D341Med (cell line): ENCODE measurements at places on chromosomes 12 and 14.
A peak's percentile ranks its signal among the peaks of the same experiment; 100 is the strongest.

DNA sequence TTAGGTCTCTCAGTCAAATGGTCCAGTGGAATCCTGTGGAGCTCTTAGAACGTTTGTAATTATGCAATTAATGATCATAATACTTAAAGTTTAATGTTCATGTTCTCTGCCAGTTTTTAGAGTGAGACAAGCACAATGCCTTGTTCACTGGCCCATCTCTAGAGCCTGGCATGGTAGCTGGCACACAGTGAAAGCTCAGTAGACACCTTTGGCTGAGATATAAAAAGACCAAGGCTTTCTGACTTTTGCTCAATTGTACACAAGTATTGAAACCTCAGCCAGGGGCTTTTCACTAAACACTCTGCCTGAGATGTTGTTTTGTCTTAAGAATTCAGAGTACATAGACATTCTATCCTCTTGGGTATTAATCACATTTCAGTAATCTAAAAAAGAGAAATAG lies 241.8 kb upstream of the ATP2B1 start:
- DNase-seq: no peak

GRCh38 chr12:77070800-77071449 lies 5.6 kb upstream of the E2F7 start:
- no peak for DNase-seq

DNA sequence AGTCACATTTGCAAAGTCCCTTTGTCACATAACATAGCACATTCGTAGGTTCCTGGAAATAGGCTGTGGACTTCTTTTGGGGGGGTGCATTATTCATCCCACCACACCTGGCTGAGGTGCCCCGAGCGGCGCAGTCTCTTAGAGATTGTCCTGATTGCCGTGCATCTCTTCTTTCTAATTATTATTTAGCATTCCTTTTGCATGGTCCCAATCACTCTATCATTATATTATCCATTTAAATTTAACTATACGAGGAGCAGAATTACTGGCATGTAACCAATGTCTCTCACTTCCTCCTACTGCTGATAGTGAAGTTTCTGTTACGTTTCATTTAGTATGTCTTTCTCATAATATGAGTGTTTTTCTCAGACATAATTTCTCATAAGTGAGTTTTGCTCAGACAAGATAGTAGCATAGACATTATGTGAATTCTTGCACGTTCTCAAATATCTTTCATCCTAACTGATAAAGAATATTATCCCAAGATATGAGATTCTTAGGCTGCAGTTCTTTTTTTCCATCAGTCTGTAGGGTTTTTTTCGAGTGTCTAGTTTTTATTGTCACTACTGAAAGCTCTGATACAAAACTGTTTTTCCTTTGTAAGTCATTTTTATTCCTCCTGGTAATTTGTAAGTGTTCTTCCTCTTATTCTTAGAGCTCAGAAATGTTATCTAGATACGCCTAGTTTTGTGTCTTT lies 444.3 kb downstream of the NELL2 start:
- DNase-seq: no peak

GRCh38 chr14:72404106-72404774 lies 472.0 kb downstream of the RGS6 start:
- DNase-seq: no peak

DNA sequence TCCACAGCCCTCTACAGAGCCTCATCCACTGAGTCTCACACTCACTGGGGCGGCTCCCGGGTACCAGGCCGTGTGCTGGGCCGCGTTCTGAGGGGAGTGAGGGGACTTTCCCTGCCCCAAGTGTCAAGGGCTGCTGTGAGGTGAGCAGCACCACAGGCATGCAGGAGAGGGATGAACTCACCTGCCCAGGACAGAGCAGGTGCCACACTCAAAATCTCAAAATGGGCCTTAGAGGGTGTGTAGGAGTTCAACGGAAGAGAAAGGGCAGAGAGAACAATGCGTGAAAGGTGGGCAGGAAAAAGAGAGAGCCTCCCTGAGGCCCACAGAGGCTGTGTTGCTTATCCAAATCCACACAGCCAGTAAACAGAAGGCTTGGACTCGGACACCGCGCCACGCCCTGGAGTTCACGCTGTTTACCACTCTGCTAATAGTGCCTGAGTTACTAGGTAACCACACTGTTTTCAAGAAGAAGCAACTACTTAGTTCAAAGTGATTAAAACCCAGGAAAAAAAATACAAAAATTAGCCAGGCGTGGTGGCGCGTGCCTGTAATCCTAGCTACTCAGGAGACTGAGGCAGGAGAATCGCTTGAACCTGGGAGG lies 32.7 kb downstream of the TSPAN11 start:
- DNase-seq: no peak

DNA sequence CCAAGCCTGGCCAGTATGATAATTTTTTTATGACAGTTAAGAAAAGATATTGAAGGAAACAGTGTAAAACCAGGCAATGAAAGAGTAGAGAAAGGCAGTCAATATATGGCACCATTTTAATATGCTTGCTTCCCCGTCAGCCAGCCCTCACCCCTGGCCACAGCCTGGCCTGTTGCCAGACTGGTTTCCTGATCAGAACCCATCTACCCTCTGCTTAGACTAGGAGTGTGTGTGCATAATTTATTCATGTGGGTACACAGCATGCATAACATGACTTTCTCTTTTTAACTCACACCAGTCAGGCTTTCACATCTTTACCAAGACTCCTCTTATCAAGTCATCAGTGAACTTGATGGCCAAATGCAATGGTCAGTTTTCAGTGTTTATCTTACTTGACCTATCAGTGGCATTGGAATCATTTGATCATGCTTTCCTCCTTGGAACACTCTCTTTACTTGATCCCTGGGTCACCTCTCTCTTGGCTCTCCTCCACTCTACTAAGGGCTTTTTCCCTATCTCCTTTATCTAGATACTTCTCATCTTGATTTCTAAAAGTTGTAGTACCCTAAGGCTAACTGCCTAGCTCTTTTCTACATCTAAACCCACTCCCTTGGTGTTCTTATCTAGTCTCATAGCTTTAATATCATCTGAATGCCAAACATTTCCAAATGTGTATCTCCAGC lies 10.0 kb upstream of the GPR19 start:
- DNase-seq: no peak

DNA sequence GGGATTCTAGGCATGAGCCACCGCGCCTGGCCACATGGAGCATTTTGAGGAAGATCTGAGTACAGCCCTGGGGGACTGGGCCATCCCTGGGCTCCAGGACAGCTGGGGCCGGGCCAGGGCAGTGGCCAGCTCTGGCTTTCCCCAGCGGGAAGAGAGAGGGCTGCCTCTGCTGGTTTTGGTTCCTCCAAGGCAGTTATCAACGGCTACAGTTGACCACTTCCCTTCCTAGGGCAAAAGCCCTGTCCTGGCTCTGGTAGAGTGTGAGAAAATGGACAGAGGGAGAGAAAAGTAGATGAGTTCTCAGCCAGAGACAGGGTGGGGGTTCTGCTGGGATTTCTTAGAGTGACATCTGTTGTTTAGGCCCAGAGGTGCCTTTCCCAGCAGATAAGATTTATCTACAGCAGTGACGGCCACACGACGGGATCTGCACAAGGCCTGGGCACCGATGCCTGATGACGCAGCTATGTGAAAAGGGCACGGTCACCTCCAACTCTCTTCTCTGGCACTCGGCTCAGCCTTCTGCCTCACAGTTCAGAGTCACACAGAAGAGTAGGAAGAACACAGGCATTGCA lies 5.5 kb upstream of the HVCN1 start:
- DNase-seq: no peak

DNA sequence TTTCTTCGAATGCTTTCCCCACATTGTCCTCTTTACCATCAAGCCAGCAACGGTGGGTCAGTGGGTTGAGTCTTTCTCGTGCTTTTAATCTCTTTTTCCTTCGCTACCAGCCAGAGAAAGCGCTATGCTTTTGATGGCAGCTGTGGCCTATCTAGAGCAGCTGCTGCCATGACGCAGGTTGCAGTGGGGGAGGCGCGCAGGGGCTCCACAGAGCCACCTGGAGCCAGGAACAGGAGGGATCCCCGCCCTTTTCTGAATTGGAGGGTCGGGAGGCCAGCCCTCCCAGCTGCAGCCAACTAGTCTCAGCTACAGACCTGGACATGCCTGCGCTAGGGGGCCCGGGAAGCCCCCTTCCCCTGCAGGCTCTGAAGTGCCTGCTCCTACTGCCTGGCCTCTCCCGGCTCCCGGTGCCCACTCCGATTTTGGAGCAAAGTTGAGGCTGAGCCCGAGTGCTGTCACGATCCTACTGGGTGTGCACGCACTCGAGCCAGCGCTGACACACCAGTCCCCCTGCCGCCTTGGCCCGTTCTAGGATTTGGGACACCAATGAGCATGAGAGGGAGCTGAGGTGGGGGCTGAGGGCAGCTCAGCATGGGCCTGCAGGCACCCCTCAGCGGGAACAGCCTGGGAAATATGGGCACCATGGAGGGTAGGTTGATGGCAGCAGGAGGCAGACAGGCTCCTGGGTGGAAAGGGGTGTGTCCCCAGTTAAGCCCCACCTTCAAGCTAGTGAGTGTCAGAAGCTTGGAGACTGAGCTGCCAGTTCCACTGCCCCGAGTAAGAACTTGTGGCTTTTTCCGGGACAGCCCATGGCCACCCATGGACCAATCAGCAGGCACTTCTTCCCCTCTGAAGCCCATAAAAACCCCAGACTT lies 784.2 kb downstream of the SLC6A15 start:
- peak; percentile 10 for DNase-seq

- no peak for DNase-seq
These were observed 232.0 kb upstream of the TMTC1 start for GRCh38 chr12:30015631-30016337.

GRCh38 chr12:116135209-116135930 lies 142.1 kb downstream of the MED13L start:
- DNase-seq: no peak

DNA sequence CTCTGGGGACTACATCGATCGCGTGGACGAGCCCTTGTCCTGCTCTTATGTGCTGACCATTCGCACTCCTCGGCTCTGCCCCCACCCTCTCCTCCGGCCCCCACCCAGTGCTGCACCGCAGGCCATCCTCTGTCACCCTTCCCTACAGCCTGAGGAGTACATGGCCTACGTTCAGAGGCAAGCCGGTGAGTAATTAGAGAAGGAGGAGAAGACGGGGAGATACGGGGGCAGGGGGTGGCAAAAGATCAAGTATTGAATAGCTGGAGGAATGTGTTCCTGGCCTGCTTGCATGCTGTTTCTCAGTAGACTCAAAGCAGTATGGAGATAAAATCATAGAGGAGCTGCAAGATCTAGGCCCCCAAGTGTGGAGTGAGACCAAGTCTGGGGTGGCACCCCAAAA lies 21.9 kb downstream of the OS9 start:
- no peak for DNase-seq

- peak; percentile 57 for DNase-seq
These were observed 196.1 kb upstream of the FLRT2 start for GRCh38 chr14:85333841-85334240.

- no peak for DNase-seq
These were observed 11.7 kb downstream of the HDAC7 start for GRCh38 chr12:47808050-47808449.

DNA sequence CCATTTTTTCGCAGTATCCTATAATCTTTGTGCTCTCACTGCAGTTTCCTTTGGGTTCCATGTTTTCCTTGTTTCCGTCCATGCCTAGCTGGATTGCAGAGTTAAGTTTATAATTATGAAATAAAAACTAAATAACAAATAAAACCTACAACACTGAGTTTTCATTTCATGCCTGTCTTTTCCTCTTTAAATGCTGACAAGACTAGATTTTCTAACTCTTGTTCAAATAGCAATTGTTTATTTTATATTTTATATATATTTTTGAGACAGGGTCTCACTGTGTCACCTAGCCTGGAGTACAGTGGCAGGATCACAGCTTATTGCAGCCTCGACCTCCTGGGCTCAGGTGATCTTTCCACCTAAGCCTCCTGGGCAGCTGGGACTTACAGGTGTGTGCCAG lies 5.3 kb upstream of the GEMIN2 start:
- no peak for DNase-seq

GRCh38 chr12:31594681-31595080 lies 3.7 kb upstream of the DENND5B start:
- DNase-seq: no peak

DNA sequence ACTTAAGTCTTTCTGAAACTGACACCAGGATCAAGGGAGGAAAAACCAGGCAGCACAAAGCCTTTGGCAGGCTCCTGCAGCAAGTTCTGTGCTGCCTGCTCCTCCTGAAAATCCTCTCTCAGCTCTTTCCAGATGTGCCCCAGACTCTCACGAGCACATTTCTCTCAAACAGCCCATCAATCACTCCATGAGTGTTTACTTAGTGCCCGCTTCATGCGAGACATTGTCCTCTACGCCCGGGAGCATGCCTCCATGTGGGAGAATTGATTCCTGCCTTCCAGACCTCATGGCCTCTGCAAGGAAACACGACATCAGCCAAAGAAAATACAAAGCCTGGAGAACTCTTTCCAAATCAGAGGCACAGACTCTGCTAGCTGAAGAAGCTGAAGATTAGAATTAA lies 46.5 kb upstream of the TSPAN11 start:
- no peak for DNase-seq

DNA sequence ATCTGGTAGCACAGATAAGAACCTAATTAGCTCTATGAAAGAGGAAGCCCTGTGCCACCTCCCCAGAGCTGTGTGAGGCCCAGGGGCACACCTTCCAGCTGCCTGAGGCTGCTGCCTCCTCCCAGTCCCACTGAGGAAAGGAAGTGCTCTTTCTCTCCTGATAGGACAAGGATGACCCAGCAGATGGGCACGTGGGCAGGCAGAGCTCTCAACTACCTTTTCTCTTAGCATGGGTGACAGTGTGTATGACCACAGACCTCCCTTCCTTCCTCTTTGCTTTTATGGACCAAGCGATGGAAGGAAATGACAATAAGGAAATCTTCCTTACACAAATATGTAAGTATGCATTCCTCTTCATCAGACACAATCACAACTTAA lies 127.6 kb upstream of the AMIGO2 start:
- no peak for DNase-seq

DNA sequence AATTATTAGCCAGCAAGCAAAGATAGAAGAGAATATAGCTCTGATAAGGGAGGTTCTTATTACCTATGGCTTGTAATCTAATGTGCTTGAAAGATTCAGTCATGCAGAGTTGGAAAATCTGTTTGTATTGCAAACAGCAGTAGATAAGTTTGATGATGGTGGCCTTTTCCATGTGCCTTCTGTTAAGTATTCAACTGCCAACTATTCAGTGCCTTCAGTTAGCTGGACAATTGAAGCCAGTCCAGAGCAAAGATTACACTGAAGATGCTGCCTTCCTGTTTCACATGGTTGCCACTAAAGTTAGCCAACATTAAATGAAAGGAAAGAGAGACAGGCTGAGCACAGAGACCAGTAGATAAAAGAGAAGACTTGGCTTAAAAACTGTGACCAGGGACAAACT lies 92.7 kb upstream of the SLC38A2 start:
- no peak for DNase-seq

DNA sequence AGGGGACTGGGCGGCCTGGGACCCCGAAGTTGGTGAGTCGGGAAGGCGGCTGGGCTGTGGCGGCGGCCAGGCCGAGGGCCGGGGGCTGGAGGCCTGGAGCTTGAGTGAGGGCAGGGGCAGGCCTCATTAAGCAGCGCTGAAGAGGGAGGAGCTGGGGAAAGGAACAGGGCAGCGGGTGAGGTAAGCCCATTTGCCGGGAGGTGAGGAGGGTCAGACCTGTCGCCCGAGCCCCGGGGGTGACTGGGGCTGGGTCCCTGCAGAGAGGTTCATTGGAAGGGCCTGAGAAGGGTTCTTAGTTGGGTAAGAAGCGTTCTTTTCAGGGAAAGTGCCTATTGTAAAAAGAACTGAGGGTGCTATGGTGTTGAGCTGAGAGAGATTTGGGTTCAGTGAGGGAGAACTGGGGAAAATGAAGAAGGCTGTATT lies 441 bp downstream of the RAB5B start:
- DNase-seq: peak; percentile 69
